ENCODE measurements at places on chromosomes 11 and 22.
A peak's percentile ranks its signal among the peaks of the same experiment; 100 is the strongest.

DNA sequence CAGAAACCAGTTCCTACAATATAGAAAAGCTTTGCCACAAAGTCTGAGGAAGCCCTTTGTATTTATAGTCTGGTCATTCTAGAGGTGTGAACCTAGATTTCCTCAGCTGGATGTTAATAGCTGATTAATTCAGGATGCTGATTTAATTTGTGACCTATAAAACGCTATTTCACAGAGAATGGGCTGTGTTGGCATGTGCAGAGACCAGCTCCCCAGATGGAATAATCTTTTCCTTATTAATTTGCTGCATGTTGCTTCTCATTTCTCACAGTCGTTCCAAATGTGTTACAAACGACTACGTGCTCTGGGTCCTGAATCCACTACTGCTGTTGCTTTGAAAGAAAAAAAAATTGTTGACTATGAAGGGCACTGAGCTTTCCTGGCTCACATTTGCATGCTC, 49.3 kb downstream of the BDNF start:
- no peak for DNase-seq

DNA sequence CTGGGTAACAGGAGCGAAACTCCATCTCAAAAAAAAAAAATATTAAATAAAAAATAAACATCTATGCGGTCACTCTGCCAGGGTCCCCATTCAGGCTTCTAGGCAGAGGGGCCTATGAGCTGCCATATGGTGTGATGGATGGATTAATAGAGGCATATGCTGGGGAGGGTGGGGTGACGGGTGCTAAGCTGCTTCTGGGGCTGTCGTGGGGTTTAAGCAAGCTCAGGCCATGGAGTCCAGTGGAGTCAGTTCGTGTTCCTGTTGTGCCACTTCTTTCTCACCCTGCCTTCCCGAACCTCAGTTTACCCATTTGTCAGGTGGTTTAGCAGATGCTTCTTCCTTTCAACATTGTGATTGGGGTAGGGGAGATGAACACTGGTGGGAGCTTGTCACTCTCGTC, 9.0 kb upstream of the GRAMD4 start:
- DNase-seq: no peak

DNA sequence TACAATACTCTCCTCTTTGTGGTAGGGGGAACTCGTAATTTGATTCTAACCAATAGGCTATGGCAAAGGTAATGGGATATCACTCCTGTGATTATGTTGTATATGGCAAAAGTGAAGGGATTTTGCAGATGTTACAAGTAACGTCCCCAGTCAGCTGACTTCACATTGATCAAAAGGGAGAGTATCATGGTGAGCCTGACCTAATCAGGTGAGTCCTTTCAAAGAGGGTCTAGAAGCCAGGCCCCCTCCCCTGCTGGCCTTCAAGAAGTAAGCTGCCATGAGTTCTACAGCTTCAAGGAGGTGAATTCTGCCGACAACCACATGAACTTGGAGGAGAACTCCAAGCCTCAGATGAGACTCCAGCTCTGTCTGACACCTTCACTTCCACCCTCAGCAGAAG, 20.0 kb downstream of the TBRG1 start:
- no peak for DNase-seq

DNA sequence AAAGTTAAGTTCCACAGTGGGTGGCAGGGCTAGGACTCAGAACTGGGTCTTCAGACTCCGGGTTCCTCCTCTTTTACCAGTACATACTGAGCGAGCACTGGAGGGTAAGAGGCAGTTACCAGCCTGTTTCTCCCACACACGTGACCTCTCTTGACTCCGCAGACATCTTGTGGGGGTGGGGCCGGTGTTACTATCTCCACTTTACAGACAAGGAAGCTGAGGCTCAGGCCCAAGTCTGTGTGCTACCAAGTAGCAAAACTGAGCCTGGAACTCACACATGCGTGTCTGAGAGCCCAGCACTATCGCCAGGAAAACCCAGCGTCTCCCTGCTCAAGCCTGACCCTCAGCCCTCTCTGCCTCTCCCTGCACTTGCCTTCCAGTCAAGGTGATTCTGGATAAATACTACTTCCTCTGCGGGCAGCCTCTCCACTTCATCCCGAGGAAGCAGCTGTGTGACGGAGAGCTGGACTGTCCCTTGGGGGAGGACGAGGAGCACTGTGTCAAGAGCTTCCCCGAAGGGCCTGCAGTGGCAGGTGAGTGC, 16.0 kb upstream of the SMIM35 start:
- DNase-seq: no peak

GRCh38 chr11:123054301-123055065, 7.5 kb downstream of the HSPA8 start:
- DNase-seq: no peak

GRCh38 chr11:6200975-6201374, 2.0 kb downstream of the OR52W1 start:
- no peak for DNase-seq

DNA sequence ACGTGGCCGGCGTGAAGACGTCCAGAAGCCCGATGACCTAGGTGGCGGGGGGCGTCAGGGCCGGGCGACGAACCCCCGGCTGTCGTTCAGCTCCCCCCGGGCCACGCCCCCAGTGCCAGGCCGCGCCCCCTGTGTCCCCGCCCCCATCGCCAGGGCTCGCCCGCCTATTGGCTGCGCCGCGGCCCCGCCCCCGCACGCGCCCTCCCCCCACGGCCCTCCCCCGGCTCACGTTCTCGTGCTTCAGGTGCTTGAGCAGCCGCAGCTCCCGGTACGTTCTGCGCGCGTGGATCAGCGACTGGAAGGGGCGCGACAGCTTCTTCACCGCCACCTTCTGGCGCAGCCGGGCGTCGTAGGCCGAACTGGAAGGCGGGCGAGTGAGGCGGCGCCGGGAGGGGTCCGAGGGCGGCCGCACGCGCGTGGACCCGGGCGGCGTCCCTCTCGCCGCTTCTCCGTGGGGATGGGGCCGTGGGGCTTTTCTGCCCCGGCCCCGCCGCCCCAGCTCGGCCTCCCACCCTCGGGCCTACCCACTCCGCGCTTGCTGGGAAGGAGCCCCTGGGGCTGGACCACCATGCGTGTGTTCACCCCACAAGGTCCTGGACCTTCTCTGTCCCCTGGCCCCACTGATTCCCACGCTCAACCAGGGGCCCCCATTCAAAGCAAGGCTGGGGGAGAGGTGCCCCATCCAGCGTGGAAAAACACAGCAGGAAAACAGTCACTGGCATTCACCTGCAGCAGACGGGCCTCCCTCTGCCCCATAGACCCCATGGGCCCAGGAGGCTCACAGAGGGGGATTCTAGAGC, 2.4 kb downstream of the MAPK11 start:
- DNase-seq: no peak

- DNase-seq: no peak
Measured at GRCh38 chr22:47452184-47452583, 689.7 kb downstream of the TBC1D22A start.

- DNase-seq: no peak
Measured at GRCh38 chr11:92277871-92278270, 53.3 kb downstream of the FAT3 start.

GRCh38 chr11:61516675-61517572, 8.4 kb downstream of the LRRC10B start:
- DNase-seq: no peak

DNA sequence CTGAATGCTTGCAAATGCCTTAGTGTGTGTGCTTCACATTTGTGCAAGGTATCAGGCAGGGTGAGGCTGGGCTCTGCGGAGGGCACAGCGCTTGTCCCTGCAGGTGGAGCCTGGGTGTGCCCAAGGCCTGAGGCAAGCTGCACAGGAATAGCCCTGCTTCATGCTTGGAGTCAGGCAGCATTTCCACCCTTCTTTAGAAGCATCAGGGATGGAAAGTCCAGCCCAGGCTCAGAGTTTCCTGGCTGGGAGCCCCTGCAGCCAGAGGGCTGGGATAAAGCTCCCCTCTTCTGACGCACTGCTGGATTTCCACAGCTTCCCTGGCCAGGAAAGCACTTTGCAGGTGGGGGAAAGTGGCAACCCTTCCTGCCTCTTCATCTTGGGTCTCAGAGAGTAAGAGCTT, 63.4 kb downstream of the GALNT18 start:
- no peak for DNase-seq

- peak; percentile 35 for DNase-seq
Measured at GRCh38 chr11:76835928-76836612, 24.6 kb upstream of the ACER3 start.

DNA sequence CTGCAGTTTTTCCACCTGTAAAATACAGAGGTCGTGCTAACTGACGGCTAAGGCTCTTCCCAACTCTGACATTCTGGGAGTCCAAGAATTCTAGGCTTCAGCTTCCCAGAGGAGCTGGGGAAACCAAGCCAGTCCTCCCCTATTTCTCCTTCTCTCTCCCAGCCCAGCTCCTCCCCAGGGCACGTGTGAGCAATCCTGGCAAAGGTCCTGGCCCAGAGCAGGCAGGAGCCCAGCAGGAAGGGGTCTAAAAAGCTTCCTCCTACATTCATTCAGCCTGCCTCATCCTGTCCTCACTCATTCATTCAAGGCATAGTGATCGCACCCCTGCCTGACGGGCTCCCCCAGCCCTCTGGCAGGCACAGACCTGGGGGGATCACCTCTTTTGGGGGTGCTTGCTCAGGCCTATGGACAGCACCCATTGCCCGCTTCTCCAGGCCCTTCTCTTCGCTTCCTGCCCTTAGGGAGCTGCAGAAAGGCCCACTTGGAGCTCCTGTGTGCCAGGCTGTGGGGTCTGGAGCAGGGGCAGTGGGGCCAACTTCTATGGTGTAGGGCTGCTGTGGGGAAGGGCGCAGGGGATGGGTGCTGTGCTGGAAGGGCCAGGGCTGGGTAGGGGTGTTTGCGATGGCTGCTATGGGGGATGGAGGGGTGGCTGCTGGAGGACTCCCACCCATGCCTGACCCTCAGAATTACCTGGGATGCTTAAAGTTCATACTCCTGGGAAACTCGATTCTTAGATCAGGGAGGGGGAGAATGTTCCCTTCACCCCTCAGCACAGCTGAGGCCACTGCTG, 9.8 kb downstream of the KCNC1 start:
- no peak for DNase-seq

GRCh38 chr11:132655187-132655855, 877.0 kb downstream of the OPCML start:
- peak; percentile 62 for DNase-seq

DNA sequence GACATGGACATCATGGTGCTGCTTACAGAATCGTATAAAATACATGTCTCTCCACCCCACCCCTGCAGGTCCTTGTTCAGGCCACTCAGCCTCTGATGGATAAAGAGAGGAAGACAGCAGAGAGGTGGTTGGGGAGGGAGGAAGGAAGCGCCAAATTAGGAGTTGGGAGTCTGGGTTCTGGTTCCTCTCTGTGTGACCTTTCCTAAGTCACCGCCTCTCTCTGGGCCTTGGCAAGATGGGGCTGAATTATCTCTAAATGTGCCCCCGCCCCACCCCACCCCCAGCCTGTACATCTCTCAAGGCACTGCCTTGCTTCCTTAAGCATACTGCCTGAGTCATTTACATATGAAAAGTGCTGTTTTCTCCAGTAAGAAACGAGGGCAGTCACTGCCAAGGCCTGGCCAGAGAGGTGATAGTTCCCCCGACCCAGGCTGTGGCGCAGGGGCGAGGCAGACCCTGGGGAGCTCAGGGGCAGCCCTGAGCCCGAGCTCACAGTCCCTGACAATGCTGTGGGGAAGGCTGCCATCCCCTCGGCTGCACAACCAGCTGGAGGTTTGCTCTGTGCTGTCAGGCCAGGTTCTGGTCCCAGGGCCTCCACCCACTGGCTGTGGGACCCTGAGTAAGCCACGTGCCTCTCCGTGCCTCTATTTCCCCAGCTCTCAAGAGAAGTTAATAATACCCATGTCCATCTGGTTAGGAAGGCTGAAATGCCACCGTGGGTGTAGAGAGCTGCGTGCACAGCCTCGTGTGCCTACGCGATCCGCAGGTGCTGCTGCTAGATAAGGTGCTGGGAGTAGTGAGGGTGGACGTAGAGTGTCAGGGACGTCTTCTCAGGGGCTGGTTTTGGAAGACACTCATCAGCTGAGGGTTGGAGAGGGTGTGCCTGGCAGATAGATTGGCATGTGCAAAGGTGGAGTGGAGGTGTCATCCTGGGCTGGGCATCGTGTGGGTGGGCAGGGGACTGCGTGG, 55.3 kb downstream of the CACNA1I start:
- DNase-seq: no peak

DNA sequence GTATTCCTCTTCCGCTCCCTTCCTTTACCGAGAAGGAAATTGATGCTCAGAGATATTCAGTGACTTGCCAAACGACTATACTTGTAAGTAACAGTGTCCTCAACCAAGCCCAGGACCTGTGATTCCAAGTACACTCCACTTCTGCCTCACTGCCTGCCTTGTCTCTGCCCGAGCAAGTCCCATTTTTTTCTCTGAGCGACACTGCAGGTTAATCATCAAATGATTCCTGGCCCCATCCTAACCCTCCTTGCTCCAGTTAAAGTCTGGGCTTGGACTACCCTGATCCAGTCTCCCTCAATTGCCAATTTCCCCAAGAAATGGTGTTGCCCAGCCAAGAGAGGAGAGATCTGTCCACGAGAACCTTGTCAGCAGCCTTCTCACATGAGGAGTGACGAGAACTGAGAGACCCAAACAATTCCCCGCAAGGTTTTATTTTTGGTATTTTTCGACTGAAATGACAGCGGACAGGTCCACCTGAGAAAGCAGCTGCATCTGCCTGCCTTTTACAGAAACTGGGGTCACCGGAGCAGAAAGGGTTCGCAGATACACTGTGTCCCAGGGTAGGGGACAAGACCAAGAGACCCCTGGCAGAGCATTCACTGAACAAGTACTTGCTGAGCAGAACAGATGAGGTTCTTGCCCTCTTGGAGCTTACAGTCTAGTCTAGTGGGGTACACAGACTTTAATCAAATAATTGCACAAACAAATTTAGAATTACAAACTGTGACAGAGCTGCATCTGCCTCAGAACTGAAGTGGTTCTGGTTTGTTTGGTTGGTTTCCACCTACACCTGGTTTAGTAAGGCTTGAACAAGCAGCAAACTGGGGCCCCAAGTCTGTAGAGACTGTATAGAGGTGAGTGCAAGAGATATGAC, 11.4 kb downstream of the POU2AF1 start:
- DNase-seq: no peak

DNA sequence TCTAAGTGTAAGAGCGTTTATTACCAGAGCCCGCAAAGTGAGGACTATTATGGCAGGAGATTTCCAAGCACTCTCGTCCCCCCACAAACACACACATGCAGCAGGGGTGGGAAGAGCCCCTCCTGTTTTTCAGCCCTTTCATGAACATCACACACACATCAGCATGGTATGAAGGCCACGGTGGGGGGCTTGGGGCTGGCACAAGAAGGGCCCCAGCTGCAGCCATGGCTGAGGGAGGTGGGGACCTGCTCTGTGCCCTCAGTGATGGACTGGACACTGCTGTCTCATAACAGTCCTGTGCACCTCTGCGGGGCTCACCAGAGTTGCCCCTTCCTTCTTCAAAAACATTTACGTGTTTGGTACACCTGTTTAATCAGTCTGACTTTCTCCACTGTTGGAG, 650.7 kb downstream of the BRD1 start:
- DNase-seq: no peak

GRCh38 chr11:62505059-62505439, 41.6 kb downstream of the AHNAK start:
- no peak for DNase-seq
